ENCODE measurements at places on chromosomes 2 and 18.
A peak's percentile ranks its signal among the peaks of the same experiment; 100 is the strongest.

- no peak for DNase-seq
These were observed 37.3 kb downstream of the MTCL1 start for GRCh38 chr18:8742387-8743361.

DNA sequence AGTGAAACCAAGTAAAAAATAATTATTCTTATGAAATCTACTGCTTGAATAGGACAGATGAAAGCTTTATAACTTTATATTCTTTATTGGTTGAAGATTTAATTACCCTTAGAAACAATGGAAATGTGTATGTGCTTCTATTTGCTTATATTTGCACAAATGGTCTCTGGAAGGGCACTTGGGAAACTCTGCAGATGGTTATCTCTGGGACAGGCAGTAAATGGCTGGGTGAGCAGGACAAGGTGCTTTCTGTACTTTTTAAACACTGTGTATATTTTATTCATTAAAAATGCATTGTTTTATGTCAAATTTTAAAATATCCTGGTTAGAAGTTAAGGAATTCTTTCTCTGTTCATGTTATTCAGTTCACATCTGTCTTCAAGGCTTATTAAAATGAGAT is 131.1 kb downstream of the LRRTM4 start:
- DNase-seq, result no peak

GRCh38 chr2:174786066-174786725 is 21.9 kb upstream of the CHRNA1 start:
- DNase-seq, result no peak

GRCh38 chr2:79833235-79833878 is 320.5 kb downstream of the CTNNA2 start:
- no peak for DNase-seq

GRCh38 chr18:22606563-22607283 is 189.0 kb upstream of the CTAGE1 start:
- DNase-seq, result peak; percentile 37

GRCh38 chr18:31983976-31984375 is 34.6 kb upstream of the RNF125 start:
- DNase-seq, result no peak

DNA sequence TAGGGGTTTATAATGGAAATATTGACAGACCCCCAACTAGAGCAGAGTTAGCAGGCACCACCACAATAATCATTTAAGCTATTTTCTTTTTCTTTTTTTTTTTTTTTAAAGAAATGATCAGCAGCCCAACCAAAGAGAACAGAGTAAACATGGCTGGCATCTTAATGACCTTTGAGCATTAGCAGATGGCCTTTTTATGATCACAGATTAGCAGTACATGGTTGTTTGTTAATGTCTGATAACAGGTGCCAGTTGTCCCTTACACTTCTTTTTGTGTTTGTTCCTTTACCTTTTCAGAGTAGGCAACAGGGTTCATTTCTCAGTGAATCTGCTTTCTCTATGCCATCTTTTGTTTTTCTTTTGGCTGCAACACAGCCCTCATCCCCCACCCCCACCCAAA is 747.0 kb downstream of the BCL11A start:
- DNase-seq, result no peak

GRCh38 chr2:218368150-218368528 is 11.5 kb downstream of the CATIP start:
- DNase-seq, result no peak

DNA sequence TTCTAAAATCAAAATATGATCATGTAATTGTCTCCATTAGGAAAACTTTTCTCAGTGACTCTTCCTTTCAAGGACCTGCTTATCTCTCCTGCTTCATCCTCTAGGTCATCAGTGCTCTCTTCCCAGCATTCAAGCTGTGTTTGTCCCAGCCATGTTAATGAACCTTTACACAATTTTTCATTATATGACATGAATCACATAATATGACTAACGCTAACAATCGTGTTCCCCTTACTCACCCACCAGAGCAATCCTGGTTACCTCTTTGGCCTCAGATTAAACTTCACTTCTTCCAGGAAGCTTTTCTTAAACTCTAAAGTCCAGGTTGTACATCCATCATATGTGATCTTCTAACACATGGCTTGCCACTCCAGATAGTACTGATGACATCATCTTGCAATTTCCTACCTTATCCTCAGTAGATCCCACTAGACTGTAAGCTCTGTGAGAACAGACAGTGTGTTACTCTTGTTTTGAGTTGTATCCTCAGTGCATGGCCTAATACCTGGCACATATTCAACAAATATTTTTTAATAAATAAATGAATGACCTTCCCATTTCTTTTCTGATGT is 882.9 kb upstream of the ZEB2 start:
- DNase-seq, result no peak

- no peak for DNase-seq
These were observed 240.9 kb downstream of the MYCN start for GRCh38 chr2:16181062-16181740.

GRCh38 chr2:20925265-20925889 is 102.5 kb upstream of the LDAH start:
- DNase-seq, result no peak

- no peak for DNase-seq
These were observed 17.5 kb upstream of the ILKAP start for GRCh38 chr2:238220892-238221521.

DNA sequence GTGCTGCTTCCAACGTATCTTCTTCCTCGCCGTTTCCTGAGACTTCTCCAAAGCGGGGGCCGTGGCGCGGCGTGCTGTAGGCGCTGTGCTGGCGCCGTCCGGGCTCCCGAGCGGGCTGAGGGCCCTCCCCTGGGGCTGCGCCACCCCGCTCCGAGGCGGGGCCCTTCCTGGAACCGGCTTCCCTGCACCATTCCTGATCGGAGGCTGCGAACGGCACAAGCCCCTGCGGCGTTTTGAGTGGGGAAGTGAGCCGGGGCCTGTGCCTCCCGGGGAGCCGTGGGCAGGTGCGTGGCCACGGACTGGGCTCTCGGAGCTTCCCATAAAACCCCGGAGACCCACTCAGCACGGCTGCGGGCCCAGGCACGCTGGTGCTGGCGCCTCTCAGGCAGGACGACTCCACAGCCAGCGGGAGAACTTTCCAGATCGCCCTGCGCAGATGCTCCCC is 74.7 kb downstream of the PSMG2 start:
- no peak for DNase-seq

- no peak for DNase-seq
These were observed 131.3 kb downstream of the SUCLG1 start for GRCh38 chr2:84327645-84328249.

Measured in ovary (tissue), 10 donors.